NAMALWA (cell line): ENCODE measurements at places on chromosomes 16 and 17.

DNA sequence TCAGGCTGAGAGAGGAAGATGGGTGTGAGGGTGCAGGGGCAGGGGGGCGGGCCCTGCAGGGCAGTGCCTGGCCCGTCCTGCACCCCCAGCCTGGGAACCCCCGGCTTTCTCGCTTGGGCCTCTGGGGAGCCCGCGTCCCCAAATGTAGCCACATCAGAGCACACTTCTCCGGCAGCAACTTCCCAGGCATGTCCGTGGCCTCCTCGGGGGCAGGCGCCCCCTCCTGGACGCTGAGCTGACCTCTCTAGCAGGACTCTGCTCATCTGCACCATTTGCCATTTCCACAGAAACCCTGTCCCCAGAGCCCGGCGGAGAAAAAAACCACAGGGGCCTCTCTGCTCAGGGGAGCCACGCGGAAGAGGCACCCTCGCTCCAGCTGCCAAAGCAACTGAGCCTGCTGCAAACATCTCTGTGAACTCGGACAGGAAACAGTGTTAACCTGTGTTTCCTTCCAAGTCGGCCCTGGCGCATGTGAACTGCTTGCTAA lies 63.4 kb downstream of the KLHDC4 start:
- peak; percentile 96 for DNase-seq

- no peak for DNase-seq
Measured at GRCh38 chr17:50363217-50364060, 9.5 kb downstream of the MRPL27 start.

- DNase-seq = no peak
Measured at GRCh38 chr17:69457603-69458002, 43.1 kb downstream of the MAP2K6 start.

- peak; percentile 76 for DNase-seq
Measured at GRCh38 chr17:76384222-76384986, at the start of gene SPHK1. Gene SPHK1 (plus strand): TSS chr17:76384609. CDS start chr17:76385645, 1,036 bp downstream.

GRCh38 chr17:9982159-9982558 lies 77.1 kb upstream of the RCVRN start:
- DNase-seq = peak; percentile 6

DNA sequence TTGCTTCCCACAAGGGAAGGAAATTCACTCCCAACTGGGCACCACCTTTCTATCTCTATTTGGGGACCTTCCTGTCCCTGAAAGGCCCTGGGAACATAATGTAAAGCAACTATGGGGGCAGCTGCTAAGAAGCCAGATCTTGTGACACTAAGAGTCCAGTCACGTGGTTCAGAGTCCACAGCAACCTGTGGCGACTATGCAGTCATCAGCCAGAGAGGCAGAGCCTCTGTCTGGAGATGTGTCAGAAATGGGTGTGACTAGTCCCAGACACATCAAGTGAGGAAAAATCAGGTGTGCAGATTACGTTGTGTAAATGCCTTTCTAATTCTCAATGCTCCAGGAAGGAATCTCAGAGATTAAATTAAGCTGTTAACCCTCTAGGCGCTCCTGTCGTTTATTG lies 26.6 kb upstream of the SKAP1 start:
- no peak for DNase-seq

DNA sequence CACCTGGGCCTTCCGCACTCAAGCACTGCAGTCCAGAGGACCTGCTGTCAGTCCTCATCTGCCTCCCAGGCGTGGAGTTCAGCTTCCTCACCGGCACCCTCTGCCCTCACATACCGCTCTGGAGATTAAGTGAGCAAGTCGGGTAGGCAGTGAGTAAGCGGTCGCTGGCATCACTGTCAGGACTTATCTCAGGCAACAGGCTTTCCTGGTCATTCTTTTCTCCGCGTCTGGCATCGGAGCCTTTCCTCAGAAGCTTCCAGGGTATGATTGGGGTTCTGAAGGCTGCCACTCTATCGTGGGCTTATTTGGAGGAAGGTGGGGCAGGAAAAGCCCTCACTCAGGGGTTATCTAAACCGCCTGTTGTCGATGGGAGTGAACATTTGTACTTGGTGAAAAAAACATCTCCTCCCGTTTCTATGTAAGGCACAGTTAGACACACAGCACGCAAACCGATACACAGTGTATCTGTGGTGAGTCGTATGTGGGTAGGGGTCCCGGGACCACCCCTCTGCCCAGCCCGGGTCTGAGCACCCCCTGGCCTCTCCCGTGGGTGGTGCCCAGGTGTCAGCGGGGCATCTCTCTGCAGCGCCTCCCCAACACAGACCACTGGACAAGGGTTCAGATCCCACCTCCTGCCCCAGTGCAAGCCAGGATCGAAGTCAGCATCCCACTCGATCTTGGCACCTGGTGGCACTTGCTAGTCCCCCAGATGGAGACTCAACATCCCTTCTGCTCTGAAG lies 92.5 kb upstream of the PLCG2 start:
- DNase-seq = no peak

DNA sequence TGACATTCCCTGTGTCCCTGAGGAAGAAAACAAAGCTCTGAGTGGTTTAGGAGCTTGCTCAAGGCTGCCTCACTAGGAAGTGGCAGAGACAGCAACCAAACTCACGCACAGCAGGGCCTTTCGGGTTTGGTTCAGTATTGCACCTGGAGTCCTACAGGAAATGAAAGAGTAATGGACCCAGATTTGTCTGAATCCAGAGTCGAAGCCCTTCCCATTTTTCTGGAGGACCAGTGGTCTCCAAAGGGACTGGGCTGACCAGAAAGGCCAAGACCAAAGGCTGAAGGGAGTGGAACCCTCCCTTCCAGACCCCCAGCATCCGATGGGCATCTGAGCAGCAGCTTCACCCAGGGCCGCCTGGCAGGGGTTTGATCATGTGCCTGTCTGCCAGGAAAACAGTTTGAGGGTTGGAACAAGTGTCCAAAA lies 85.5 kb upstream of the RPL38 start:
- no peak for DNase-seq

DNA sequence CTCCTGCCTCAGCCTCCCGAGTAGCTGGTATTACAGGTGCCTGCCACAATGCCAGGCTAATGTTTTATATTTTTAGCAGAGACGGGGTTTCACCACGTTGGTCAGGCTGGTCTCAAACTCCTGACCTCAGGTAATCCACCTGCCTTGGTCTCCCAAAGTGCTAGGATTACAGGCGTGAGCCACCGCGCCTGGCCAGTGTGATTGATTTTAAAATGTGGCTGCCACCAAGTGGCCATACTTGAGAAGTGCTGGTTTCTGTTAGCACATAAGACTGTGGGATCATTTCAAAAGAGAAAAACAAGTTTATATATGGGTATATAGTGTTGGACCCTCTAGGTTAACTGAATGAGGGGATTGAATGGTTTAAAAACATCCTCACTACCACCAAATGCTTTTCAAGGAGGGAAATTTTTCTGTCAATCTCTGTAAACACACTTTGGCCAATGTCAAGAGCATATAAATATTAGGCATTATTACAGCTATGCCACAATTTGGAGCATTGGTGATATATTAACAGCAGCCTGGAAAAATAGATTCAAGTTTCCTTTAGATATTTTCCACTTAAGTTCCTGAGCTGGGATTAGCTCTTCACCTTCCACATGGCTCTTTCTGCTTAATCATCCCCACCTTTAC lies 13.5 kb upstream of the DHRS13 start:
- peak; percentile 62 for DNase-seq

- DNase-seq = no peak
Measured at GRCh38 chr16:54194334-54194743, 92.2 kb downstream of the IRX3 start.
